ENCODE measurements at places on chromosomes 11 and 22.
A peak's percentile ranks its signal among the peaks of the same experiment; 100 is the strongest.

GRCh38 chr22:47102648-47103047 lies 340.2 kb downstream of the TBC1D22A start:
- no peak for DNase-seq

- DNase-seq = no peak
Measured at GRCh38 chr22:45912910-45913309, 64.1 kb downstream of the WNT7B start.

DNA sequence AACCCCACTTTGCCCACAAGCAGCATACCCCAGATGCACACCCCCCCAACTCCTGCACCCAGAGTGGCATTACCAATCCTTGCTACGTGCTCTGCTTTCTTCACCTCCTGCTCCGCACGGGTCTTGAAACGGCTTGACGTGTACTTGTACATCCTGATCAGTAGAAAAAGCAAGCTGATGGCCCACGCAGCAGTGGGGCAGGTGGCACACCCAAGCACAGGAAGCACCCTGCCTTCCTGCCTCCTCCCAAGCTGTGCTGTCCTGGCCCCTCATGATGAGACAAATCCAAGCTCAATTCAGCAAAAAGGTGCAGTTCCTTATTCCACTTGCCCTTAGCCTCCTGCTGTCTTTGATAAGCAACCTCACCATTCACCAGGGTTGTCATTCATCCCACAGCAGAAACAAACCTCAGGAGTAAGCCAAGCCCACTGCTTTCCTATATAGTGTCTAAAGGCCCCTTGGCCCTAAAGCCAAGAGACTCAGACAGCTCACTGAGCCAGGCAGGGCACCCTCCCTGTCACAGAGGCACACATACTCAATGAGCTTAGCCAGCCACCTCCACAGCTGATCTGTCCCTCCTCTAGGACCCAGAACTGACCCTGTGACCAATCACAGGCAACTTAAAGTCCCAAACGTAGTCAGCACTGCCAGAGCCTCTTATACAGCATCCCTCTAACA lies 27.8 kb downstream of the MORC2 start:
- peak; percentile 48 for DNase-seq

DNA sequence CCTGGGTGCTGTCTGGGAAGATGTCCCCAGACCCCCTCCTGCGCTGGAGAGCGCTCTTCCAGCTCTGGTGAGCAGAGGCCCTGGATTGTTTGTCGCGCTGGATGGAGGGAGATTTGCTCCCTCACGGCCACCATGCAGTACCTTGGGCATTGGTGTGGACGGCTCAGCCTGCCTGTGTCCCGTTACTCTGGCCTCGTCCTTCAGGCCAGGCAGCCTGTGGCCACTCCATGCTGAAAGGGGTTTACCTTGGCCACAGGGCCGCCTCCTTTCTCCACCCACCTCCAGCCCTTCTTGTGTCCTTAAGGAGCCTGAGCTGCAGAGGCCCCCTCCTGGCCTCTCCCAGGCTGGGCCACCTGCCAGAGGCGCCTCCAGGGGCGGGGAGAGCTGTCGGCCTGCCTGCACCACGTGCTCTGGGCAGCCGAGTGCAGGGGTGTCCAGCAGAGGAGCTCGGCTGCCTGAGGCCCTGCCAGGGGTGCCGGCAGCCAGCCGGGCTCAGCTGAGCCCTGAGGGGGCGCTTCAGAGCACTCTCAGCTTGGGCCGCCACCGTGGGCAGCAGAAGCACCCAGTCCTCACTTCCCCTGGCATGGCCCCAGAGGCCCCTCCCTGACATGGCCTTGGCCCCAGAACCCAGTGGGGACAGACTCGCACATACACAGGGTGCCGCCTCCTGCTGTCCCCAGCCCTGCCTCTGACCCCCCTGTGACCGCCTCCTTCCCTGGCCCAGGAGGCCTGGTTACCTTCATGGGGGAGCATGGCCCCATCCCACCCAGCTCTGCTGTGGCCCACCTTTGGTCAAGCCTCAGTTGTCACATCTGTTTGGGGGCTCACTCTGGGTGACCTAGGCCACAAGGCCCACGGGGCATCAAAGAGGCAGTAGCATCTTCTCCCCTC lies 3.4 kb downstream of the CCND1 start:
- no peak for DNase-seq

DNA sequence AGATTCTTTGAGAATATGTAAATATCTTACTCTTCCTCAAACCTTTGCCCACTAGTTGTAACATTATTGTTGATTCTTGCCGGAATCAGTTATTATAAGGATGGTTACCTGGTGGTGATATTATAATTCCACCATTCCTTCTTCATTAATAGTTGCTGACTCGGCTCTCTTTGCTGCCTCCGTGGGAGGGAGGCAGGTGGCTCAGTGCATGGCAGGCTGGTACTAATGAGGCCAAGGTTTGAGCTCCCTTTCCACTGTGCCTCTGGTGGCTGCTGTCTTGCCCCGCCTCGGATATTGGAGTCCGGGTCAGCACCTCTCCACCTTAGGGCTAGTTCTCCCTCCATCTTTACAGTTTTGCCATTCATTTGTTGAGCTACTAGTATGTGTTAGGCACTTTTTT lies 12.7 kb downstream of the CD6 start:
- DNase-seq = no peak

DNA sequence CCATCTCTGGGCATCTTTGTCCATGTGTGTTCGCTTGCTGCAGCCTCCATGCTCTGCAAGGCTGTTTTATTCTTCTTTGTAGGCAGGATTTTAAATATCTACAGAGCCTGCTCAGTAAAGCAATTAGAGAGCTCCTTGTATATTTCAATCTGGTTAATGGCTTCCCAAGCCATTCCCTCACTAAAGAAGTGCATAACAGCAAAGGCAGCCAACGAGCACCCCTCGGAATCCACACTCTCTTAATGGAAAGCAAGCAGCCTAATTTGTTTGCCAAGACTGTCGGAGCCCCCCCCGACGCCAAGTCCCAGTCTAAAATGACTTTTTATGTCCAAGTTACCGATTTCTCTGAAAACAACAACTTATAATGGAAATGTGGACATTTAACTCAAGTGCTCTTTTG lies 123.6 kb downstream of the ARL14EP start:
- no peak for DNase-seq
